ENCODE measurements at places on chromosomes 4 and X. TPM values are rescaled to one million over a fixed set of nuclear protein-coding genes. Genes with fewer than 3 reads are reported as not detected.

The ANOS1 gene
- 31.3 TPM for total RNA-seq

The SLC6A14 gene
- not detected for total RNA-seq

GRCh38 chrX:153445106-153445855, 575 bp downstream of the TREX2 start:
- DNase-seq = no peak

The BGN gene
- total RNA-seq = 0.37 TPM

GRCh38 chr4:144284026-144284425, 143.5 kb upstream of the GYPA start:
- no peak for DNase-seq

The CT55 gene
- total RNA-seq = not detected

DNA sequence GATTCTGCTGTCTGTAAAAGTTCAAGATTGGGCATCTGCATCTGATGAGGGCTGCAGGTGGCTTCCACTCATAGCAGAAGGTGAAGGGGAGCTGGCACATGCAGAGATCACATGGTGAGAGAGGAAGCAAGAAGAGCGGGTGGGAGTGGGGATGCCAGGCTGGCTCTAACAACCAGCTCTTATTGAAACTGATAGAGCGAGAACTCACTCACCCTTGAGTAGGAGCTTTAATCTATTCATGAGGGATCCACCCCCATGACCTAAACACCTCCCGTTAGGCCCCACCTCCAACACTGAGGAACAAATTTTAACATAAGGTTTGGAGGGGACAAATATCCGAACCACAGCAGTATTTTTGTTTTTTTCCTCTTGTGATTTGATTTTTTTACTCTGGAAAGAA, 45.8 kb downstream of the PHOX2B start:
- no peak for DNase-seq

The ZCCHC4 gene
- 20.5 TPM for total RNA-seq

GRCh38 chrX:33307911-33308354, 96.6 kb upstream of the DMD start:
- no peak for DNase-seq

DNA sequence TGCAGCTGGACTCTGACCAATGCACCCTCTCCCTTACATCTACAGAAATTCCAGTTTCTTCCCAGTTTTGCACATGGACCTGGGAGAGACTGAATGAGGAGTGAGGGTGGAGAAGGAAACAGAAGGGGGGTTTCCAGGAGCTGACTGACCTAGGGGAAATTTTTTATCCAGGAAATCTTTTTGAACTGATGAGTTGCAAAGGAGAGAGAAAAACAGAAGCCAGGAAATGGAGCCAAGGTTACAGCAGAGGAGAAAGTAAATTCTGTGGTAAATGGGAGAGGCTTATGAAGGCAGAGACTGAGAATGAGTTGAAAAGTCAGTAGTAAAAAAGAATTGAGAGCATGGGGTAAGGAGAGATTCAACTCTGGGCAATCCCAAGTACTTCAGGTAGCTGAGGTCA, 192.8 kb downstream of the SMIM20 start:
- DNase-seq = no peak

The RNF212 gene
- 3.4 TPM for total RNA-seq

DNA sequence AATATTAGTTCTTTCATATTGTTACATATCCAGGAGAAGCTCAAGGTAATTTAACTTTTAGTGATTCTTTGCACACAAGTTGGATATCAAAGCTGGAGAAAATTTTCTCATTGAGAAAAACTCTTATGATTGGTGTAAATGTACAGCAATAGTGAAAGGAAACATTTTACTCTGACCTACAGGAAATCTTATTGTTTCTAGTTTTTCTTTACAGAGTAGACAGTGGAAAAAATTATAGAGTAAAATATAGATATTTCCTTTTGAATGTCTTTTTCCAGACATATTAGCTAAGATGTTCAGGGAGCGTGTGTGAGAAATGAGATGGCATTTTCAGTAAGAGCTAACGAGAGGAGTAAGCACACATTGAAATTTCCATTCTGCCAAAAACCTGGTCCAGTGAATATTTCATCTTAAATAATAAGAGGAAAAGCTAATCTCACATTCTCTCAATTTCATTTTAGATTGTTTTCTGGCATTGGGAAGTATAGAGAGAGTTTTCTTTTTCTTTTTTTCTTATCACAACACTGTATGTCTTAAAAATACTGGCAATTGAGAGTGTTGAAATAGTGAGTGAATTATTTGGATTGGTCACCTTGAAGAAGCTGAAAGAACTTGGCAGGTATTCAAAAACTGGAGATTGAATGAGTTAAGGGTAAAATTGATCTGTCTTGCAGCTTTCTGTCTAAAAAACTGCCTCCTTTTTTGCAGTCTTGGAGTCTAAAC, 15.6 kb upstream of the ATP8A1 start:
- DNase-seq = no peak

- DNase-seq = no peak
Observed at GRCh38 chr4:74659576-74660411, 134.5 kb downstream of the BTC start.

The SPATA4 gene
- total RNA-seq = 0.09 TPM

- DNase-seq = no peak
Observed at GRCh38 chr4:7973545-7973981, 33.9 kb upstream of the AFAP1 start.

DNA sequence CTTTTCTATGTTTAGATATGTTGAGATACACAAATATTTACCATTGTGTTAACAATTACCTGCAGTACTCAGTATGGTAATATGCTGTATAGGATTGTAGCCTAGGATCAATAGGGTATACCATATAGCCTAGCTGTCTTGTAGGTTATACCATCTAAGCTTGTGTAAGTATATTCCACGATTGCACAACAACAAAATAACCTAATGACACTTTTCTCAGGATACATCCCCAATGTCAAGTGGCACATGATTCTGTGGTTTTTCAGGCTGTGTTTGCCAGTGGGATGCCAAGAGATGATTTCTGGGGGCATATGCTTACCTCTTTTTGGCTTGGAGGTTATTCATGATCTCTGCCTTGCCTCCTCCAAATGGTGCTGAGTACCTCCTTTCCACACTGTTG, 247.2 kb upstream of the CENPE start:
- no peak for DNase-seq

The RAB39B gene
- 8.7 TPM for total RNA-seq

- DNase-seq = peak; percentile 2
Observed at GRCh38 chr4:137934911-137935310, 307.2 kb downstream of the SLC7A11 start.

The LRIT3 gene
- 0.15 TPM for total RNA-seq

The AFM gene
- total RNA-seq = not detected

DNA sequence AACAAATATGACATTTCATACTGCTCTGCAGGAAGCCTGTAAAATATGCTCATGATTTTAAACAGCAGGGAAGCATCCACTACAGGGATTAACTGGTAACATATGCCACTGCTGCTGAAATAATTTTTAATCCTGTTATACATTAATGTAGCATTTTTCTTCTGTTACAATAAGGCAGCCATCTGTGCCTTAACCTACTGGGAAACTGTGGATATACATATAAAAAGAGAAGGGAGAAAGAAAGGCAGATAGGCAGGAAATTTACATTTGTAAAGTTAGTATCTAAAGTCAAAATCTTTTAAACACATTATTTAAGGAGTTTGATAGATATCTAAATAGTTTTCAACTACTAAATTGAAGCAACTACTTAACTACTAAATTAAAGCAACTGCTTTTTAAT, 514.6 kb upstream of the KLHL4 start:
- no peak for DNase-seq

The SYN1 gene
- total RNA-seq = not detected

GRCh38 chr4:7945709-7946380, 6.2 kb upstream of the AFAP1 start:
- DNase-seq = no peak

The PROM1 gene
- 43.0 TPM for total RNA-seq

DNA sequence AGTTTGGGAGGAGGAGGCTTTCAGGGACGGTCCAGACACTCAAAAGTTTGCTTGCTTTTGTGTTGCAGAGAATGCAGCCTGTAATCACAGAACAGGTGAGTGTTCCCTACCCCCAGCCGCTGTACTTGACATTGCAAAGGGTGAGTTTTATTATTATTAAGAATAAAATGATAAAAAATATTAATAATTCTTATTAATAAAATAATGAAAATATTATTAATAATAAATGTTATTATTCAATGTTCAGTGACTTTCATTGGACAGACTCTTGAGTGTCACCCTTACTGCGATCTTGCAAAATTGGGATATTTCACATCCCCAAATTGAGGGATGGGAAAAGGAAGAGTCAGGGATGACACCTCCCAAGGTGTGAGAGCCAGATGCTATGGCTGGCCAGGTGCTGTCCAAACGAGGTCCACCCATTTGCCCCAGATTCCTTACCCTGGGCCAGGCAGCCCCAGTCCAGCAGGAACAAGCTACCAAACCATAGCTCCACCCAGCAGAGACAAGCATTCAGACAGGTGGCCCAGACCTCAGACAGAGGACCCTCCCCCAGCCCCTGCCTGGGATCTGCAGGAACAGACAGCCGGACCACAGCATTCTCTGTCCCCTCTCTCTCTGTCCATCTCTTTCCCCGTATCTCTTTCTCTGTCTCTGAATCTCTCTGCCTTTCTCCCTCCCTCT, 22.4 kb downstream of the IL3RA start:
- no peak for DNase-seq

The NEXMIF gene
- total RNA-seq = 1.1 TPM

- DNase-seq = no peak
Observed at GRCh38 chrX:68908071-68908470, 79.2 kb downstream of the EFNB1 start.

The GAB3 gene
- total RNA-seq = not detected

DNA sequence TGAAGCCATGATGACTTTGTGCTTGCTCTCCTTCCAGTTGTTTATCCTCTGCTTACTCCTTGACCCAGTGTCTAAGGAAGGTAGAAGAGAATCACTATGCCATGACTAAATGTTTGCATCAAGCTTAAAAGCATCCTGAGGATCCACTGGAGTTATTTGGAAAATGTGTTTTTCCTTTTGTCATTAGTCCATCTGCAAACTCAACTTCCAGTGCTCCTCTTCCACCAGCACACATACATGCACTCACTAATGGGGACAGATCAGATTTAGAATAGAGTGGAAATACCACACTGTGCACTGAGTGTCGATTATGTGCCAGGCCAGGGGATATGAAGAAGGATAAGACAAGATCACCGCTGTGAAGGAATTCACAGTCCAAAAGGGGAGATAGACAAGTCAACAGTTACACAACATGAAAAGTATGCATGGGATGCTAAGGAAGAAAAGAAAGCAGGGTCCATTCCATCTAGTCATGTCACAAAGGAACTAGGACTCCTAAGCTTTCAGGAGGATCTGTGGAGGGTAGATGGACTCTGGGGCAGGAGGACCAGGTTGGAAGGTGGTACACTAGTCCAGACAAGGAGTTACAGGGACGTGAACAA, 1.9 kb downstream of the OCIAD2 start:
- DNase-seq = no peak

The GYPE gene
- total RNA-seq = not detected

DNA sequence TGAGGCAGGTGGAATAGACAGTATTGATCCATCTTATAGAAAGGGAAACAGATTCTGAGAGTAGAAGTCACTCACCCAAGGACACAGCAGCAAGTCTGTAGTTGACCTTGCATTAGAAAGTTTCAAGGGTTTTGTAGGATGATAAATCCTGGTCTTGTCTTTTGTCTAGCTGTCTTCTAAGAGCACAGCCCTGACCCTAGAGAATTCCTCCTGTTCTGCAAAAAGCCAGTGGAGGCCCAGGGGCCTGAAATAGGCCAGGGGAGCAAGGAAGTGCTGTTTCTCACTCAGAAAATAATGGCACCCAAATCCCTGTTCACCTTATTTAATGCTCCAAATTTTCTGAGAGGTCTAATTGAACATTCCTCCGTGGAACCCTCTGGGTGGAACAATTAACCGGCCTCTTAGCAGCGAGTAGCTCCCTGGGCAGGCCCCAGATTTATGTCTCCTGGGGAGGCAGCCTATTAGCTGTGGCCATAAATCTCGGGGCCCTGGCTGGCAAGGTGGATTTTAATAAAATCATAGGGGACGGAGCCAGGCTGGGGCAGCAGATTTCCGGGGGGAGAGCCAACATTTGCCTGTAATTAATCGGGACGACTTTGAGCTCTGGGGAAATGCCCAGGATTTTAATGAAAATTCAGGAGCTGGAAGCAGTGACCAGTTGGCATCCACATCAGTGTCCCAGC, 49.2 kb upstream of the MSX1 start:
- DNase-seq = no peak

Data from neural progenitor cell (in vitro differentiated cells).